ENCODE measurements at places on chromosomes 7 and 10.

- no peak for DNase-seq
Observed at GRCh38 chr10:70106958-70107791, 25.4 kb downstream of the AIFM2 start.

GRCh38 chr7:47195641-47196040 lies 386.3 kb downstream of the TNS3 start:
- DNase-seq = no peak

DNA sequence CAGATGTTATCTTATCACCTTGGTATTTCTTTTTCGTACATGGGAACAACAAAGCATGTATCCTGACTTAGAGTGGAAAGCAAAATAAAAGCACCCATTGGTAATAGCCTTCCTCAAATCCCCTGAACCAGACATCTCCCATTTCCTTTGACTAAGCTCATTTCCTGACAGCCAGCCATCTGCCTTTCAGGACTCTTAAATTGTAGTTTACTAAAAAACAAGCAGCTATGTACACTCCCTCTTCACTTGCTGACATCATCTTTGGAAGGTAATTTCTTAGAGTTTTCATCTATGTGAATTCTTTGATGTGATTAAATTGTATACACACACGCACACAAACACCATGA lies 40.7 kb downstream of the ARL4A start:
- DNase-seq = no peak

DNA sequence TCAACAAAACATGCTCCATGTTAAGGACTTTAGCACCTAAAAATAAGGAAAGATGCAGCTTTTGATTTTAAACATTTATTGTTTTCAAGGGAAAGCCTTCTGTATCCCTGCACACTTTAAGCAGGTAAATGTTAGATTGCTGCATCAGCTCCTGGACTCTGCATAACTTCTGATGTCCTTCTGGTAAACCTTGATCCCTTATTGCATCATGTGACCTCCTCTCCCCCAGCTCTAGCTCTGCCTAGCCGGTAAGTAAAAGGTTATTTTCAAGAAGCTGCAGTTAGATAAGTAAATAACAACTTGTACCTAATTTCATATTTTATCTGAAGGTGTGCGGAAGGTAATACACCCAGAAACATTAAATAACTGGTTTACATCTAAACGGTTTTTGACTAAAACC lies 37.5 kb downstream of the PDK4 start:
- DNase-seq = no peak

DNA sequence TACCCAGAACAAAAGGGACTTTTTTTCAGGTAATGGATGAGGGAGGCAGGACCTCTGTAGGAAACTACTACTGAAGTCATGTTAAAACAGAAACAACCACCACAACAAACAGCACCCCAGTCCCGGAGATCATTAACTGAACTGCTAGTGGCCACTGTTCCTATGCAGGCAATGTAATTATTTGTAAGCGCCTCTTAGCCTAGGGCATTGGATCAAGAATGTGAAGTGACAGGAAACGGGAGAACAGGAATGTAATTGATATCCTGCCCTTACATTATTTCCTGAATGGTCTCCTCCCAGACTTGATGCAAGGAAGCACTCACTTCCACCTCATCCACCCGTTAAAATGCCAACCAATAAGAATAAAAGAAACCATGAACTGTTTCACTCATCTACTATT lies 16.7 kb upstream of the GAD2 start:
- no peak for DNase-seq

- peak; percentile 65 for DNase-seq
Observed at GRCh38 chr10:32980558-32981468, 22.8 kb upstream of the ITGB1 start.

Data from stimulated activated CD4-positive, alpha-beta T cell treated with anti-CD3 and anti-CD28 coated beads, TNF-alpha, amount 100 ng/mL, for 24 hours (primary cell).